ENCODE measurements at places on chromosomes 5 and 9.

GRCh38 chr9:107638521-107639310 lies 149.1 kb upstream of the KLF4 start:
- DNase-seq, result peak; percentile 78

DNA sequence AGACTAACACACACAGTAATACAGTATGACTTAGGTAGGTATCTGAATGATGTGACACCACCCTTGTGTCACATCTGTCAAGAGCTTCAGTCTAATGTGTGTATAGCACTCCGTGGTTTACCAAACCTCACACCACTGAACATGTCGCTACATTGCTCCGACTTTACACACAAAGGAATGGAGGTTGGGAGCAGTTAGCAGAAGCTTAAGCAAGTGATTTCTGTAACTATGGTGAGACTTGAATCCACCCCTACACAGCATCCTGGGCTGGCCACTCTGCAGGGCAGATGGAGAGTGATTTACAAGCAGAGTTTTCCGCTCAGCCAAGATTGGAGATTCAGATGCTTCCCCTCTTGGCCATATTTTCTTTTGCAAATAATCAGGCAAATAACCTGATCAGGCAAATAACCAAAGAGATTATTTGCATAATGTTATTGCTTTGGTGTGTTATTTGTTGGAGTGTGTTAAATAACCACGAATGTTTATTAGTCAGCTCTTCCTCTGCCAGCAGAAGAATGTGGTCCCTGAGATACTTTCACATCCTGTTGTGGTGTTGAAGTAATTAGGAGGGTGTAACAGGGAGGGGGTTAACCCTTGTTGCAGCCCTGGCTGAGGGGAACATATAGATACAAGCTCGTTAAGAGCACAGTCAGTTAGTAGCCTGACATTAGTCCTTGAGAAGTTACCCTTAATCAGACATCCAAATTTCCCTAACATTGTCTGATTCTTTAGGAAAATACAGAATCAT lies 92.8 kb downstream of the SNX18 start:
- peak; percentile 76 for DNase-seq

DNA sequence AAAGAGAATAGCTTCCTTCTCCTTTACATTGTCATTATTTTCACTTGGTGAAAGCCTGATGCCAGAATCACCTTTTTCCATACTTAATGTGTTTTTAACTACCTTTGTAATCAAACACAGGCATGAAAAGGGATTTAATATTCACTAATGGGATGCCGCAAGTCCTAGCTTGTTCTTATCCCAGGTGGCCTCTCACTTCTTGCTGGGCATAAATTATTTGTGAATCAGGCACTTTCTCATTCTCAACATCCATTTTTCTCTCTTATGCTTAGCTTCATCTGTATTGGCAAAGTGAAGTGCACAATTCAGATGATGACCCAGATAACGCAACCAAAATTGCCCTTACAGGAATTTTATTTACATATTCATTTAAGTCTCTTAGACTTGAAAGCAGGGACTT lies 10.9 kb downstream of the ACTL7B start:
- no peak for DNase-seq

GRCh38 chr9:97478301-97478981 lies 23.0 kb upstream of the TMOD1 start:
- DNase-seq, result no peak

DNA sequence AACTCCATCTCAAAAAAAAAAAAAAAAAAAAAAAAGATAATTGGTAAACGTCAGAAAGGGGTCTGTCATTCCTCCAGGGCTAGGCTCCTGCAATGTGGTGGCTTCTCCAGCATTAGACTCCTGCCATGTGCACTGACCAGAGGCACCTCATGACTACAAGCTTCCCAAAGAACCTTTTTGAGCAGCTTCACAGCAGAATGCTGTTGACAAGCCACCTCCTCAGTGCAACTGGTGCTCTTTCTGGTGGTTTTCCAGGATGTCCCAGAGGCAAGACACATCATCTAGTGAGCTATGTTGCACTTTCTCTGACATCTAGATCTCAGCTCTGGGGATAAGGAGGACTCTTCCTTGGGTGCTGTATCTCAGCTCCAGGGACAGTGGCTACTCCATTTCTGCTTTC lies 11.6 kb downstream of the RPL37 start:
- DNase-seq, result no peak

DNA sequence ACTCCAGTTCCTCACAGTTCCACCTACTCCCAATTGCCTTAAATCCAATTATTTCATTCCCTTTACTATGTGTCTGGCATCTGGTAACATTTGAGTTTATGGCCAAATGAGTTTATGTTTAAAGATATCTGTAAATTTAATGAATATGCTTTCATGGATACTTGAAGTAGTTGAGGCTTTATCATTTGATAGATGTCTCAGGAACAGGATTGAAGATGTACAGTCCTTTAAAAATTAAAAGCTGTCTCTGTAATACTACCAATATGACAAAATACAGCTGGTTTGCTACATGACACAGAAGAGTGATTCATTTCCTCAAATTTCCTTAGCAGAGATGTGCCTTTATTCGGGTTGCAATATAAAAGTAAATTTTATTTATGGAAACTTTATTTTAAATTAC lies 2326.0 kb upstream of the ACO1 start:
- DNase-seq, result no peak

DNA sequence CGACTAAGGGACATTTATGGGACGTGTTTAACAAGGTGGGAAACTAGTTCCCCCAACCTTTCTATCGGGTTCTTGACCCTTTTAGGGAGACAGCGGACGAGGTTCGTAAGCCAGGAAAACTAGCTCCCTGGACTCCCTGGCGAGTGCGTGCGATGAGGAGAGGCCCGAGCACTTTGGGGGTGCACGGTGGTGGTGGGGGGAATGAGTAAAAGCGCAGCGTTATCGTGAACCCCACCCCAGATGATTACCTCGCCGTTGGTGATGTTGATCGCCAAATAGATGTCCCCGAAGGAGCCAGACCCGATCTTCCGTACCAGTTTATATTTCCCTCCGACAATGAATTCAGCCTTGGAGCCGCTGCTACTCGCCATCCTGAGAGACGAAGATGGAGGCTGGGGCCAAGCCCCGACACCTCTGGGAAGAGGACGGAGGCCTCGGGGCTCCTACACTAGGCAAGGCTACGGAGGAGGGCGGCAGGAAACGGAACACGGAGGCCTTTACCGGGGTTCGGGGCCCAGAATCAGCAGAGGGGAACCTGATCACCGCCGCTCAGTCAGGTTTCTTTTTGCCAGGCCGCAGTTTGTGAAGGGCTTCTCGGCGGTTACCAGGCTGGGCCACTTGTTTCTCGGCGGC lies 529 bp downstream of the CSNK1A1 start:
- DNase-seq, result no peak

DNA sequence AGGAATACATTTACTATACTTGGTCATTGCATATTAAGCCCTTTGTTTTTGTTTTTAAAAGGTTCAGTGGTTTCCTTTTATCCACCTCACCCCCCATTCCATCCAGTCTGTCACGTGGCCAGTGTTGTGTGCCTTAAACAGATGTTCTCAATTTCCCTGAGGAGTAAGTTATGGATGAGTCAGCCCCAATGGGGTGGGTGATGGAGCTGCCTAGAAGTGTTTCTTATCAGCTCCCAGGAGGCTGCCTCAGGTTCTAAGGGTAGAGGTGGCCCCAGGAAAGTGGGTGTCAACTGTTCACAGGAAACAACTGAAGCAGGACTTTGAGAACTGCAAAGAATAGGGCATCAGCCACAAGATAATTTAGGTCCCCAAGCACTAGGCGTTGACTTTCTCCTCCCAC lies 41.1 kb downstream of the ACTBL2 start:
- DNase-seq, result no peak

DNA sequence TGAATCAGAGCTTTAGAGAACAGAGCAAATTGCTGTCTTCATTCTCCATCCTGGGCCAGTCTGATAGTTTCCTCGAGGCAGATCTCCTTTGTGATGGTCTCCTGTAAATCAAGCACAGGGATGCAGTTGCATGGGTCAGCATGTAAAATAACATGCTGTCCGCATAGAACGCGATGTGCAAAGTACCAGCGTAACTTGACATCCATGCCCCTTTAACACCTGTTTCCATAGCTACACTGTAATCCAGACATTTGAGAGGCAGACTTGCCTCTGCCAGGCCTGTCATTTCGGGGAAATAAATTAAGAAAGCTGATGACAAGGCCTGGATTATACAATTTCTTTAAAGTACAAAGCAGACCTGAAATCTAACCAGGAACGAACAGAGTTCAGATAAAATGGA lies 413.5 kb downstream of the TLE4 start:
- DNase-seq, result no peak

DNA sequence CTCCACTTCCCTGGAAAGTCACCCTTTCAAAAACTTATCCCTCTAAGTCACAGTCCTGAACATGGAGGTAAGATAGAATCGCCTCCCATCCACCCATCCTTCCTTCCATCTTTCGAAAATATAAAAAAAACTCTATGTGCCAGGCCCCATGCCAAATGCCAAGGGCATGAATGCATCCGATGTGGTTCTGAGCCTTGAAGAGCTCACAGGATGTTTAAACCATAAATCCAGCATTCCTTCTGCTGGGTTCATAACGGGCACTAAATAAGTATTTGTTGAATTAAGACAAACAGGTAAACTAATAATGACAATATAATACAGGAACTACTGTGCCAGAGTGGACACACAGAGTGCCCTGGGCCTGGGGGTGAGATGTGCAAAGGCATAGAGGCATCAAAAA lies 147.3 kb downstream of the TTLL11 start:
- DNase-seq, result no peak

DNA sequence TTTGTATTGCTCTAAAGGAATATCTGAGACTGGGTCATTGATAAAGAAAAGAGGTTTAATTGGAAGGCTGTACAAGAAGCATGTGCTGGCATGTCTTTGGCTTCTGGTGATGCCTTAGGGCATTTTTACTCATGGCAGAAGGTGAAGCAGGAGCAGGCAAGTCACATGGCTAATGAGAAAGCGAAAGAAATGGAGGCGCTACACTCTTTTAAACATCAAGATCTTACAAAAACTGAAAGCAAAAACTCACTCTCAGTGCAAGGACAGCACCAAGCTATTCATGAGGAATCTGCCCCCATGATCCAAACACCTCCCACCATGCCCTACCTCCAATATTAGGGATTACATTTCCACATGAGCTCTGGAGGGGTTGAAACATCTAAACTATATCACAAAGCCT lies 1458.8 kb upstream of the ACO1 start:
- no peak for DNase-seq

DNA sequence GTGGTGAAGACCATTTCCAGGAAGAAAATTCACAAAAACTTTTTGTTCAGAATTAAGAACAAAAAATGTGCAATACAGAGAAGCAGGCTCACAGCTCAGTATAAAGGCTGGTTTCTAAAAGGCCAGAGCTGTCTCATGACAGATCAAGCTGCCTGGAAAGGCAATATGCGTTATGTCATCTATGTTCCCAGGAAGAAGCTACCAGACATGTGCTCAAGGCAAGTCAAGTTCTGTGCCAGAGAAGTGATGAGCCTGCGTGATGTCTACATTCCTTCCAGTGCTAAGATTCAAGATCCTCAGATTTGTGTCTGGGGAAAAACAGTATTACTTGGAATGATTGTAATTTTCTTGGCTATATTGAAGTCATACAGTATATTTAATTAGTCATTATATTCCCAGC lies 104.3 kb downstream of the PDE4D start:
- no peak for DNase-seq

GRCh38 chr5:132883261-132883834 lies 9.9 kb downstream of the LEAP2 start:
- DNase-seq, result peak; percentile 92

- no peak for DNase-seq
Measured at GRCh38 chr9:123115146-123115913, 81.9 kb downstream of the GPR21 start.

DNA sequence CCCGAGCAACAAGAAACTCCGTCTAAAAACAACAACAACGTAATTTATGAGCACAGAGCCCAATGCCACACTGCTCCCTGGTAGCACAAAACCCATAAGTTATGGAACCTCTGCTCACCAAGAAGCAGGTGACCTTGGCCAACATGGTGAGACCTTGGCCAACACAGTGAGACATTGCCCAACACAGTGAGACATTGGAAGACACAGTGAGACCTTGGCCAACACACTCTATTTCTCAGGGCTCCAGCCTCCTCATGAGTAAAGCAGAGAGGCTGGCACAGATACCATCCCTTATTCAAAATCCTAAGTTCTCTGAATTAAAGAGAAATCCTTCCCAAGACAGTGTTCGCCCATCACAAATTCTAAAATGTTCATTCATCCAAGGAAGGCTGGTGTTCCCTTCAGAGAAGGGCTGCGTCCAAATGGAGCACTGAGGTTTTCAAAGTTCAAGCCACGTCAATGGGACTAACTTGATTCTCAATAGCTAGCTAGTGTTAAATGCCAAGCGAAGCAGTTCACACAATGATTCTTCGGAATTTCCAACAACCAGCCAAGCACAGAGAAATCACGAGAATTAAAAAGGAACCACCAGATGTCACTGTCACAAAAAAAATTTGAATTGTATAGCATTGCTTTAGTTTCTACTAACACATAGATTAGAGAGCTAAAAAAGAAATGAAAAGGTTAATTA lies 29.5 kb downstream of the TTC39B start:
- peak; percentile 84 for DNase-seq

DNA sequence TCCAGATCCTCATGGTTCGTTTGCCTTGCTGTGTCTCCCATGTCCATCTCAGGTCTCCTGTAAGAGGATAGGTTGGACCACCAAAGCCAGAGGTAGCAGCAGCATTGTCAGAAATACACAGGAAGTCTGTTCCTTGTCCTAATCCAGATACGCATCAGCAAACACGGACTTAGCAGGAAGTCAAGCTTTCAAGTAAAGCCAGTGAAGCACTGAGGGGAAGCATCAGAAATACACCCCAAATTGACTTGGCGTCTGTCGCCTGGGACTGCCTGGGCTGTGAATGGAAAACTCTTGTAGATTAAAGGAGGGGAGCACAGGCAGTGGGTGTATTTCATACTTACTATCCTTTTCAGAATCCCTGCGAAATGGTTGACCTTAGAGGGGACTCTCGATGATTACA lies 171.3 kb downstream of the PSAT1 start:
- DNase-seq, result no peak

GRCh38 chr5:79745255-79745654 lies 55.6 kb downstream of the CMYA5 start:
- DNase-seq, result no peak

DNA sequence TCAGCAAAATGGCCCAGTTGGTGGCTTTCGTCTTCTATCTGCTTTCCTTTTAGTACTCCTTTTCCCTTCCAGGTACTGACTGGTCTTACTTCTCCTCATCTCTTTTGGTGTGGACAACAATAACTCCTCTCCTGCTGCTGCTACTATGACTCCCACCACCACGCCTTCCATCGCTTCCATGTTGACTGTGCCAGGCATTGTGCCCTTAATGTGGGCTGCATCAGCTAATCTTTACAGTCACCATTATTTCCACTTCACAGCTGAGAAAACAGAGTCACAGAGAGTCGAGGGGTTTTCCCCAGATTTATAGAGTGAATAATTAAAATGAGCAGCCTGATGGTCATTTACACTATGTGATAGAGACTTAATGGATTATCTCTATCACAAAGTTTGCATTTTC lies 184.9 kb upstream of the IL12B start:
- no peak for DNase-seq

GRCh38 chr5:85337435-85337834 lies 952.8 kb upstream of the EDIL3 start:
- DNase-seq, result no peak
